Breast epithelium (tissue), 4 donors: ENCODE measurements at places on chromosomes 12 and 14. TPM values are rescaled to one million over a fixed set of nuclear protein-coding genes. Genes with fewer than 3 reads are reported as not detected.

The COQ10A gene
- 18.7 TPM for total RNA-seq

- DNase-seq, result no peak
- H3K4me1 ChIP-seq, result no peaks in the 10 kb centered on the region
Observed at GRCh38 chr14:54133896-54134295, 177.3 kb upstream of the BMP4 start.

DNA sequence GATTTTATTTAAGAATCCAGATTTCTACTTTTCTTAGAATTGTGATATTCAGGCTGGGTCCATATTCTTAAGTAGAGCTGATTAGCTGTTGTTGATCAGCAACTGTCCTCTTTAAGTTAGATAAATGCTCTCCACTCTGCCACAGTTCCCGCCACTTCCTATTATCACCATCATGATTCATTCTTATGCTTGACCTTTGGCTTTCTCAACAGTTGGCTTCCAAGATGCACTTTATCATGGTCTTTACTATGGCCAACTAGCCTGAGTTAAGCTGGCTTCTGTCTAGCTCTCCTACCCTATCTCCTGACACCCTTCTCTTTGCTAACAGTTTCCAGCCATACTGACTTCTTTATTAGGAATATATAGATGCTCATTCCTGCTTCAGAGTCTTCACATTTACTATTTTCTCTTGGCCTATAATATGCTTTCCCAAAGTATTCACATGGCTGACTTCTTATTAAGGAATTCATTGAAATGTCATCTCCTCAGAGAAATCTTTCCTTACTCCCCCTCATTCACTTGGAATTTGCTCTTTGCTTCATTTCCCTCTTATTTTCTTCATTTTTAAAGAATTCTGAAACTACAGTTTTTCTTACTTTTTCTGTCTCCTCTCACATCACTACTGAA is 149.0 kb upstream of the IGF1 start:
- H3K4me1 ChIP-seq, result no peaks in the 10 kb centered on the region
- no peak overlapping the region for H3K4me3 ChIP-seq
- H3K27ac ChIP-seq, result peak overlapping the region; percentile 43
- no peak for DNase-seq

DNA sequence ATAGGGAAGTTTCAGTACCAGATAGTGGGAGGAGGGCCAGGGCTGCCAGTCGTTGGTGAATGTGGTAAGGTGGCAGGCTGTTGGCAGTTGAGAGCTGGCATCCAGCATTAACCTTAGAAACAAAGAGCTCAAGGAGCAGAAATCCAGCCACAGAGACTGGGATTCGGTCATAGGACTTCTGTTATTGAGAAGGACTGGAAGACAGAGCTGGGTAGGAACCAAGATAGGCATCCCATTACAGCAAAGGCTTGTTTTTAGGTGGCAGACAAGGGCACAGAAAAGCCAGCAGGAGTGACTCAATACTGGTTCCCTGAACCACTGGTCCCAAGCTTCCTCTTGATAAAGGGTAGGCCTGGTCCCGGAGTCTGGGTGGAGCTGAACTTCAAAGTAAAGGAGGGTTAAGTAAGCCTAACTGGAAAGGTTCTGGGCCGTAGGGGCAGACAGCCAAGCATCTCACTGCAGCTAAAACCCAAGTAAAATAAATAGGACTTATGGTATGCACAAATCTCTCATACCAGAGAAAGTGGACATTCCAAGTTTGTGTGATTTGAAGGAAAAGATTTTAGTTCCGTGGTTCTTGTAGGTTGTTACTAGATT is 147.9 kb downstream of the ETV6 start:
- peak; percentile 63 for DNase-seq
- H3K4me1 ChIP-seq, result peaks cover 5% of the 10 kb centered on the region
- no peak overlapping the region for H3K4me3 ChIP-seq
- no peaks in the 10 kb centered on the region for H3K27me3 ChIP-seq

DNA sequence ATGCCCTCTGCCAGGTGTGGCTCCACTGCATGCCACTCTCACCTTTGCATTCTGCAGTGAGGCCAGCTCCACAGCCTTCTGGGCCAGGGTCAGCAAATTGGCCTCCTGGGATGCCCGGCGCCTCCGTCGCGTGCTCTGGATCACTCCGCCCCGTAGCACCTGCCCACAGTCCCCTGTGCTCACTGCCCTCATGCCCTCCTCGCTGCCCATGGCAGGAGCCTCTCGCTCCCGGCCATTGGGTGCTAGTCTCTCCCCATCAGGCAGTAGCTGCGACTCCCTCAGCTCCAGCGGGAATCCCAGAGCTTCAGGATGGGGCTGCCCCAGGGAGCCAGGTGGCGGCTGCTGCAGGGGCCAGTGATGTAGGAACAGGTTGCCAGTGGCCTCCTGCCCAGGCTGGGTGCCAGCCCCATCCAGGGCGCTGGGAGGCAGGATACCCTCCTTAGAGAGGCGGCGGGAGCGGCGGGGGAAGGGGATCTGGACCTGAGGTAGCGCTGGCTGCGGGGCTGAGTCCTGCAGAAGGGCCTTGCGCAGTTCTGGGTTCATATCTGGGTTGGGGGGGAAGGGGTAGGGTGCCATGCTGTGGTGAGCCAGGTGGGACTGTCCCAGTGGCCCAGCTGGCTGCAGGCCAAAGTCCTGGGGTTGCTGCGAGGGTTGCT is 24.5 kb upstream of the PNMA1 start:
- H3K27me3 ChIP-seq, result no peaks in the 10 kb centered on the region
- DNase-seq, result no peak
- no peaks in the 10 kb centered on the region for H3K36me3 ChIP-seq
- no peak overlapping the region for H3K4me3 ChIP-seq
- H3K27ac ChIP-seq, result peak overlapping the region; percentile 91

The CMA1 gene
- total RNA-seq, result 0.66 TPM

GRCh38 chr14:56127156-56127555 is 8.9 kb downstream of the PELI2 start:
- no peaks in the 10 kb centered on the region for H3K27me3 ChIP-seq
- no peaks in the 10 kb centered on the region for H3K4me1 ChIP-seq
- no peak overlapping the region for H3K27ac ChIP-seq
- no peak overlapping the region for H3K4me3 ChIP-seq
- DNase-seq, result no peak
- H3K36me3 ChIP-seq, result no peaks in the 10 kb centered on the region

The INHBE gene
- total RNA-seq, result not detected

DNA sequence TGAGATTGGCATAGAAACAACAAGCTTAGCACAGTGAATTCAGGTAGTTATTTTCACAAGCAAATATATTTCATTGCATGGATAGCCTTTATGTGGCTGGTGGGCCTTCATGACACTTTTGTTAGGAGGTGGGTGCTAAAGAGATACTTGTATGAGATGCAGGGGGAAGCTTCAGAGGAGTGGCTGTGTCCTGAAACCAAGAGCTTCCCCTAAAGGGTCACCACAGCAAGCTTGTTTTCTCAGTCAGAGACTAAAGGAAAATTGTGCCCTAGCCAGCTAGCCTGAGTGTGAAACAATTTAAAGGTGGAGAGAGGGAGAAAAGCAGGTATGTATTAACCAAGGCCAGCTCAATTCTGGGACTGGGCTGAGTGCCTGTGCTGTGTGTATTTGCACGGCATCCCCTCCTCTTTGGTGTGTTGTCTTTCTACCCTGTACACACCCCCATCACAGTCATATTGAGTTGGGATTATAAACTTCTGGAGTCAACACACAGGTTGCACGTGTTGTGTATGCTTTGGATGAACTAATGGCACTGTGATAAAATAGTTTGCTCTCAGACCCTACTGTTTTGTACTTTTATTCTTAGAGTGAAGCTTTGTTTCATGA is 79.2 kb downstream of the RASSF8 start:
- H3K36me3 ChIP-seq, result no peaks in the 10 kb centered on the region
- no peak for DNase-seq
- no peak overlapping the region for H3K4me3 ChIP-seq
- H3K27ac ChIP-seq, result no peak overlapping the region
- H3K27me3 ChIP-seq, result no peaks in the 10 kb centered on the region
- H3K4me1 ChIP-seq, result no peaks in the 10 kb centered on the region
